ENCODE measurements at places on chromosomes 11 and 22.
A peak's percentile ranks its signal among the peaks of the same experiment; 100 is the strongest.

DNA sequence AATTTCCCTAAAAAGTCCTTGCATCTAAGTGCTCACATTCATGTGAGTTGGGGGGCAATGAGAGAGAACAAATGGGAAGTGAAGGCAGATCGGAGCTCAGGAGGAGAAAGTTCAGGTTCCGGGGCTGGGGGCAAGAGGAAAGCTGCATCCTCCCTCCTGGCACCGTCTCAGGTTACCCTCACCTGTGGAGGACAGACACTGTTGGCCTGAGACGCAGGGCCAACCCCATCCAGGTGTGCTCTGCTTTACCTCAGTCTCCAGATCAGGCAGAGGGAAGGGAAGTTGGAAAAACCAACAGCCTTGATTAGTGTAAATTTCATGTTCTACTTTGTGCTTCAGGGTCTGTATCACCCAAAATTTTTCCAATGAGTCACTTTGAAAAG lies 146.9 kb downstream of the TRIM29 start:
- no peak for DNase-seq

DNA sequence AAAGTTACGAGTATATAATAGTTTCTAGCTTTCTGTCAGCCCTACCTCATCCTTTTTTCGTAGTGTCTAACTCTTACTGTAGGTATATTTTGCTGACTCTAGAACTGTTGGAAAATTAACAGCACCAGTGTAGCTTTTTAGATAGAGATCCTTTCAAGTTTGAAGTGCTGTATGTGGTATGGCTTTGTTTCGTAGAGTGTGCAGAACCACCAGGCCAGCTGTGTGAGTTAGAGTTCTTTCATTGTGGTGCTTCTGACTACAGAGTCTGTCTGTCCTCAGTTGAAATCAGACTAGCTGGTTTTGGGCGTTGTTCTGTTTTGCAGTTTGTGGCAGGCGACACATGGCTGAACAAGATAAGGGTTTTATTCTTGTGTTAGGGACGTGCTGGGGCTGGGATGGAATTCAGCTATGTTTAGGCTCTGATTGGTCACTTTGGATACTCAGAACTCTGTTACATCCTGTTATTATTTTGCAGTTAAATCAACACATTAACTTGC lies 3.2 kb downstream of the ARHGEF12 start:
- peak; percentile 15 for DNase-seq

- no peak for DNase-seq
These were observed 34.5 kb upstream of the TEF start for GRCh38 chr22:41347066-41347859.

DNA sequence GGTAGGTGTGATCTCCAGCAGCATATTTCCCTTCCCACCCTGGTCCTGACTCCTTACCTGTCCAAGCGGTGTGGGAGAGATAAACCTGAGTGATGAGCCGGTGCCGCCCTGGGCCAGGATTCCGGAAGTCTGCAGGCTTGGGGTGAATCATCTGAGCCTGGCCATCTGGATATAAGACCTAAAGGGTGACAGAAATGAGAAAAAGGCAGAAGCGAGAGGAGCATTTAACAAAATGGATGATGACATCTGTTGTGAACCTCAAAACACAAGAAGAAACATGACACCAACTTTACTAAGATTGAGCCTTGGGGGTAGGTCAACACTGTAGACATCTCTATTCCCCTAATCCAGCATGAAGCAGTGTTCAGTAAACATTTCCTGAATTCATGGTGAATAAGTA lies 62.8 kb downstream of the AAMDC start:
- DNase-seq: no peak

GRCh38 chr11:125282596-125282914 lies 118.0 kb downstream of the PKNOX2 start:
- no peak for DNase-seq

DNA sequence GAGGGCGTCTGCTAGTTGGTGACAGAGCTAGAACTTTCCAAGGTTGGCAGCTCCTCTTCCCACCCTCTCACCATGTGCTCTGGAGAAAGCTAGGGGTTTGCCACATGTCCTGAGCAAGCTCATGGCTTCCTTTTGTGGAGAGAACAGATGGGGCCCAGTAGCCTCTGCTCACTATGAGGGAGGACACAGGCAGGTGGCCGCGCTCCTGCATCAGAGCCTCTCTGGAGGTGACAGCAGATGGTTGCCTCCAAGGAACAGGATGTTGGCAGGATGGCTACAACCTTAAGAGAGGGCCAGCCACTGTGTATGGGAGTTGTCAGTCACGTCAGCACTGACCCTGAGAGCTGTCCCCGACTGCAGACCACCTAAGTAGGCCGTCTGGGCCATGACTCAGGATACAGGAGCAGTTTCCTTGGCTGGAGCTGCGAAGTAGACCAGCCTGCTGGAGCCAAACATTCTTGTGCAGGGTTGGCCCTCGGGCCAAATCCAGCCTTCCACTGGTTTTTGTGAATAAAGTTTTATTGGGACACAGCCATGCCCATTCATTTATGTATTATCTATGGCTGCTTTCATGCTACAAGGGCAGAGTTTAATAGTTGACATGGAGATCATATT lies 28.0 kb downstream of the SGSM1 start:
- no peak for DNase-seq

GRCh38 chr11:127996825-127997224 lies 590.5 kb downstream of the ETS1 start:
- DNase-seq: no peak

DNA sequence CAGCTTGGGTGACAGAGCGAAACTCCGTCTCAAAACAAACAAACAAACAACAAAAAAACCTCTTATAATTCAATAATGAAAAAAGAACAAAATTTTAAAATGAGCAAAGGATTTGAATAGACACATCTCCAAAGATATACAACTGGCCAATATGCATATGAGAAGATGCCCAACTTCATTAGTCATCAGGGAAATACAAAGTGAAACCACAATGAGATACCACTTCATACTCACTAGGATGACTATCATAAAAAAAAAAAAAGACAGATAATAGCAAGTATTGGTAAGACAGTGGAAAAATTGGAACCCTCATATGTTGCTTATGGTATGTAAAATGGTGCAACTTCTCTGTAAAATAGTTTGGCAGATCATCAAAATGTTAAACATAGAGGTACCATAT lies 28.7 kb upstream of the BARX2 start:
- no peak for DNase-seq

GRCh38 chr11:66593650-66594049 lies 665 bp downstream of the CCS start:
- DNase-seq: no peak

- DNase-seq: no peak
These were observed 14.7 kb upstream of the ST14 start for GRCh38 chr11:130144861-130145281.

- DNase-seq: peak; percentile 57
These were observed 16.3 kb upstream of the CYP2R1 start for GRCh38 chr11:14908214-14908880.

- no peak for DNase-seq
These were observed 39.0 kb upstream of the CHKA start for GRCh38 chr11:68160100-68160695.

GRCh38 chr11:114065094-114065493 lies 5.6 kb downstream of the ZBTB16 start:
- no peak for DNase-seq

- DNase-seq: no peak
These were observed 13.0 kb upstream of the UBASH3B start for GRCh38 chr11:122642472-122642922.

- no peak for DNase-seq
These were observed 2.8 kb downstream of the IGF2 start for GRCh38 chr11:2136209-2136951.

DNA sequence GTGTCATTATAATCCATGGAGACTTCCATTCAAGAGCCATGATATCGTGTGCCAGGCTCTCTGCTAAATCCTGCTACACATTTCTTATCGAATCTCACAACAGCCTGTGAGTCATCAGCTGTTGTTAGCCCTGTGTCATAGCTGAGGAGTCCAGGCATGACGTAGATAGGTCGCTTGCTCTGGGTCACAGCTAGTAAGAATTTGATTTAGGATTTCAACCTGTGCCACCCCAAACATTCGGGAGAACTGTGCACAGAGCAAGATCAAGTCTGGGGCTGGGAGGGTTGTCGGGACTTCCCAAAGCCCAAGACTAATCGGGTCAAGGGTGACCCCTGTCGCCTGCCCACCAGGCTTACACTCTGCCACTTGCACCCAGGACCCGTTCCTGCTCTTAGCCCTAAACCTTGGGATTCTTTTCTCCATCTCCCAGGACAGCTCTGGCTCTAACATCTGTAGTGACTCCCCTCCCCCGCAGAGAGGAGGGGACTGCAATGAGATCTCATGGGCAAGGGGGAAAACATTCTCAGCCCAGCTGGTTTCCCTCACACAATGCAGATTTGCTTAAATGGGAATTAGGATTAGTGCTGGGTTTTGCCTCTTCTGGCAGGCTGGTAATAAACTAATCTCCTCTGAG lies 34.3 kb downstream of the TSPAN18 start:
- DNase-seq: no peak

DNA sequence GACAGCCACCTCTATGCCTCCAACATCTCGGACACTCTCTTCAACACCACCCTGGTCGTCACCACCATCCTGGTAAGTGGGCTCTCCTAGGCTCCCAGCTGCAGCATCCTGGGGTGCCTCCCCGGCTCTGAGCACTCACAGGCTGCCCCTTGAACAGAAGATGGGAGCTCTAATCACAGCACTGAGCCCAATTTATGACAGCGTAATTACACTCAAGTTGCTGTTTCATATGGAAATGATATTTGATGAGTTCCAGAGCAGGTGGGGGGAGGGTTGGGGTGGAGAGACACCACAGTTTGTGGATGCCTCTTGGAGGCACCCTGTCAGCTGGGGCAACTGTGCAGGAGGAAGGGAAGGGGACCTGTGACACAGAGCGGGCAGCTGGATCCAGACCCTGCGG lies 125.3 kb upstream of the TBCEL start:
- DNase-seq: no peak

GRCh38 chr11:77375107-77375506 lies 73.6 kb upstream of the GDPD4 start:
- DNase-seq: no peak

DNA sequence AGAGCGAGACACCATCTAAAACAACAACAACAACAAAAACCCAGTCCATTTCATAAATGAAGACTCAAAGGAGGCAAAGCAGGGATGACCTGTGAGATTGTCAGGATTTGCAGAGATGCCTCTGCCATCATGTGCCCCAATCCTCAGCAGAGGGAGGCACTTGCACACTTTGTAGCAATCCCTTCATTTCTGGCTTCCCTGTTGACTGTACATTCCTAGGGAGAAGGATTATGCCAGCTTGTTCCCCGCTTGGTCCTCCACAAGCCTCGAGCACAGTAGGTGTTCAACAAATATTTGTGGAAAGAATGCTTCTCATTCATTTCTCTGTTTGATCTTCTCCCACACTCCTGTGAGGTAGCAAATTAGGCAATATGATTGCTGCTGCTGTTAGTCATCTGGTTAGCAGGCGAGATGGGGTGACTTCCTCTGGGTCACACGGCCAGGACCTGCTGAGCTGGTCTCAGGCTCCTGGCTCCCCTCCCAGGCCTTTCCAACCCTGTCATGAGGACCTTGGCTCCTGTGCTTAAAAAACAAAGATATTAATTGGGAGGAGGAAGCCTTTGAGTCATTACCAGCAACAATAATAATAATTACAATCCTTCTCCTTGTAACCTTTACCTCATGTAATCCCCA lies 34.1 kb downstream of the LIF start:
- no peak for DNase-seq

DNA sequence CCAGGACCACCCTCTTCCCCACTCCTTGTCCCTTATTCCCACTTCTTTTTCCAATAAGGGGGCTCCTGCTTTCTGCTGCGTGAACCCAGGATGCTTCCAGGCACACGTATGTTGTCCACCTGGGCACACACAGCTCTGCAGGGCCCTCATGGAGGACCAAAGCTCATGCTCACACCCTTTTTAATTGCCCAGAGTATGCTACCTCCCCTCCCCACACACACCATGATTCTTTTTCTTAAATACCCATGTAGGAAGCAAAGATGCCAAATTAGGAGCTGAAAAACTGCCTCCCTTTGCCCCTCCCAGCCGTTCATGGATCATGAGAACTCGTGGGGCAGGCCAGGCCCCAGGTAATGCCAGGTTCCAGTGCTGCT lies 5.1 kb downstream of the NECTIN1 start:
- DNase-seq: no peak

DNA sequence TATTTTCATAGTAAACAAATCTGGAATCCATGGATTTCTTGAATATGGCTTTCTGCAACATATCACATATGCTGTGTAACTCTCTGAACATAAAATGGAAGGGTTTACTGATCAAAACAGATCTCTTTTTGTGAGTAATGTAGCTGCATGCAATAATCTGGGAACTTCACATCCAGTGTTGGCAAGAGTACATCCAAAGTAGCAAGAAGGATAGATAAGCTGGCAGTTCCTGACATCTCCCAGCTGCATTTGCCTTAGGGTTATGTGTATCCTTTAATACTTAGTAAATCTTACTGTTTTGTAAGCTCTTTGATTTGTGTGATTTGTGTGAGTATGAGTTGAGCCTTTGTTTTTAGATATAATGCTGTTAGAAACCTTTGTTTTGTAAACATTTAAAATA lies 280.4 kb upstream of the CNTN5 start:
- no peak for DNase-seq

DNA sequence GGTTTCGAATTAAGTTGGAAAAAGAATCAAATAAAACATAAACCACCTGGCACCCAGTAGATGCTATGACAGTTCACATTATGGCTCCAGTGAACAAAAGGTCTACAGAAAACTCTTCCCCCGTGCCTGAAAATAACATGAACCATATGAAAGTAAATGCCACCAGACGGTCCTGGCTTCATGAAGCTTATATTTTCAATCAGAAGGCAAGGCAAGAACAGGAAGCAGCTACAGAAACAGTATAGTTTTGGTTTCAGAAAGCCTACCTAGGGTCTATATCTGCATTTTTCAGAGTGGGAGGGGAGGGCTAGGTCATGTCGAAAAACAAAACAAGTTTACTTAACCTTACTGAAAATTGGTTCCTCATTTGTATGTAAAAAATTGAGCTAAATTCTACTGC lies 9.8 kb downstream of the RAB30 start:
- peak; percentile 19 for DNase-seq

- DNase-seq: no peak
These were observed 1315.8 kb downstream of the BRD1 start for GRCh38 chr22:48511781-48512327.

DNA sequence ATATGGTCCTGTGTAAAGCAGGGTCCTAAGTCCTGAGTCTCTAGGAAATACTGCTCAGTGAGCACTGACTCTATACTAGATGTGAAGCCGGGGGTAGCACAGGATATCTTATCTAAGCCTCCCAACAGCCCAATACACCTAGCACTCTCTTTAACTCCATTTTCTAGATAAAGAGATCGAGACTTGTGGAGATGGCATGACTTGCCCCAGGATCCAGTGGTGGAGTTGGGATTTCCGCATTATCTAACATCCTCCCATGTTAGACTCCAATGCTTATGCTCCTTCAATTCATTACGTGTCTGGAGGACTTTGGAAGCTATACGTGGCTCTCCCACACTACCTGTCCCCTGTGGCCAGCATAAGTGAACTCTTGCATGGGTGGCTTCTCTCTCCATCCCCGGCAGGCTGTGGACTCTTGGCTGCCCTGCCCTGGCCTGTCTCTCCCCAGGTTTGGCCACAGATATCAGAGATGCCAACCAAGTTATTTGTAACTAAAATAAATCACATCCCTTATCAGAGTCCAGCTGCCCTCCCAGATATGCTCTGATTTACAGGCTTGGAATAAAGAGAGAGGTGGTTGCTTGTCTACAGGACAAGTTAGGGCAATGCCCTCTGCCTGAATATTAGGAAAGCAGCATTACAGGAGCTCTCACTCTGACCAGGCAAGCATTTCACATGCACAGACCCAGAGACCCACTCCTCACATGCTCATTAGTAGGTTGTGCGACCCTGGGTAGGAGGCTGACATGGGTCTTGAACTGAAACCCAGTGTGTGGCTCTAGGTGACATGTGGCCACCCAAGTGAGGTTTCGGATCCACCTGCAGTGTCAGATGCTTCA lies 4.5 kb downstream of the CD44 start:
- peak; percentile 21 for DNase-seq
